ENCODE measurements at places on chromosomes 5 and 9. TPM values are rescaled to one million over a fixed set of nuclear protein-coding genes. Genes with fewer than 3 reads are reported as not detected.

Gene TPPP
- 44.5 TPM for total RNA-seq

Gene ENTPD2
- 0.69 TPM for total RNA-seq

Gene AGXT2
- not detected for total RNA-seq

Gene SLC6A3
- 22.4 TPM for total RNA-seq

DNA sequence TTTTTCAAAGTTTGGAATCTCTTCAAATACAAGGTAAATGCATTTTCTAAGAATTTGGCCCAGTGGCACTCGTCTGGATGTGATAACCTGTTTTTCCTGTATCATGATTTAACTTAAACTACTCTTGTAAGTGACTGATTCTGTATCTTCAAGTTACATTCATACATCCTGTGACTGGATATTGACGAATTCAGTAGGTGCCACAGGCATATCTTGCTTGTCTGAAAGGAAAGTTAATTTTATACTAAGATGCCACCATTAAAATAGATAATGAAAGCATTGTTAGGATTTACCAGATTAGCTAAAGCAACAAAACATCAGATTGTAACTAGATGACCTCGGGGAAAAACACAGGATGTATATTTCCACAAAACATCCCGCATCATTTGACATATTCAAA, 175.3 kb upstream of the ZNF608 start:
- no peaks in the 10 kb centered on the region for H3K36me3 ChIP-seq
- peaks cover 12% of the 10 kb centered on the region for H3K4me1 ChIP-seq
- H3K27ac ChIP-seq: no peak overlapping the region
- no peak overlapping the region for H3K4me3 ChIP-seq
- DNase-seq: no peak
- no peaks in the 10 kb centered on the region for H3K27me3 ChIP-seq

- H3K27ac ChIP-seq: no peak overlapping the region
- peaks cover 2% of the 10 kb centered on the region for H3K4me1 ChIP-seq
- peaks cover 4% of the 10 kb centered on the region for H3K27me3 ChIP-seq
- DNase-seq: no peak
Observed at GRCh38 chr9:108188976-108189375, 666.8 kb downstream of the ACTL7B start.

DNA sequence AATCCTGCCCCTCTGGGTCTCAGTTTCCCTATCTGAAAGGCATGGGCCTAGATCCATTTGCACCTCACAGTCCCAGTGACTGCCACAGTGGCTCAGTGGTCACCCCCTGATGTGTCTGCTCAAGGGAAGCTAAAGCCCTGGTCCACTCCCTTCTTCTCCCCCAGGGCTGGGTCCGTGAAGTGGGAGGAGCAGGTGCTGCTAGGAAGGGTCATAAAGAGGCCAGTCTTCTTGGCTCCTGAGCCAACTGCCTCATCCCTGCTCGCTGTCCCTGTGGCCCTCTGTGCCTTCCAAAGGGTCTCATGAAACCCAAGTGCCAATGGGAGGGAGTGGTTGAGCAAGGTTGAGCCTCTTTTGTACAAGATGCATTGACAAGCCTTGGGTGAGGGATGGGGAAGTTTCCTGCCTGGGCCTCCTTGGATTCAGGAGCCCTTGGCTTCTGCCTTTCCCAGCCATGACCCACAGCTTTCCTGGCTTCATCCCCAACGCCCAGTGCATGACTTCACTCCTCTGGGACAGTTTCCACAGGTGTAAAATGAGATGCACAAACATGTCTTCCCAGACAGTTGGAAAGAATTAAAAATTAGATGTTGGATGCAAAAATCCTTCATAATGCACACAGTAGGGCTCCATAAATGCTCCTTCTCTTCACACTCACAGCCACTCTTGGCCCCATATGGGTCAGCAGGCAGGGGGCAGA, 1.6 kb upstream of the SLC6A7 start:
- peaks cover 4% of the 10 kb centered on the region for H3K36me3 ChIP-seq
- H3K4me3 ChIP-seq: no peak overlapping the region
- peaks cover 5% of the 10 kb centered on the region for H3K4me1 ChIP-seq
- H3K27ac ChIP-seq: no peak overlapping the region
- H3K27me3 ChIP-seq: peaks cover 16% of the 10 kb centered on the region

DNA sequence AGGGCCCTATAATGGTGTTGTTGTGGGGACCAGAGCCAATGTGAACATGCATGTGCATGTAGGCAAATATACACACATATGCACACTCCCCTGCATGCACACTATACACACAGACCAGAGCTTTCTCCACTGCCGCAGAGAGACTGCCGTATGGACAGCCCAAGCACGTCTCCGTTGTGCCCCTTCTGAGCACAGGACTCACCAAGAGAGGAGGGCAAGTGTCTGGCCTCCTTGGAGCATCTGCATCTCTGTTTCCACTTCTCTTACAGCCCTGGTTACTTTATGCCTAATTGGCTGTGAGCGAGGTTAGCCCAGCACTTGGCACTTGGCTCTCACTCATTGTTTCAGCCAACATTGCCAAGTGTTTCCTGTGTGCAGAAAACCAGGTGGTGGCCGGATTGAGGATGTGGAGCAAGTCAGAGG, 30.4 kb downstream of the CSF2 start:
- no peak overlapping the region for H3K27ac ChIP-seq
- no peak overlapping the region for H3K4me3 ChIP-seq
- H3K36me3 ChIP-seq: no peaks in the 10 kb centered on the region
- DNase-seq: no peak

DNA sequence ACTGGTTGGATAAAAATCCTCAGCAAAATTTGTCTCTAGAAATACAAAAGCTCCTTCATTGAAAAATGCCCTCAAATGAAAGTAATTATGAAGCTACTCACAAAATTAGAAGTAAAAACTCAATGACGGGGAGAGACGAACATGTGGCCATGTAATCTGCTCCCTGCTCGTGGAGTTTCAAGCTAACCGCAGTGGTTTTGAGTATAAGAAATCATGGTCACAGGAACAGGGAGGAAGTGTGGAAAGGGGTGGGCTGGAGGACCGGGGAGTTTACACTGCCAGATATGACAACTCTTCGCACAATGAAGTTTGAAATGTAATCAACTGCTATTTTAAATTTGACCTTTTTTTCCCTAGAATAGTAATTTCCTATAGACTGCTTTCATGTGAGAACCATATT, 765.4 kb upstream of the DMAC1 start:
- no peak overlapping the region for H3K4me3 ChIP-seq
- H3K4me1 ChIP-seq: peaks cover 3% of the 10 kb centered on the region
- peaks cover 2% of the 10 kb centered on the region for H3K27me3 ChIP-seq
- DNase-seq: no peak
- no peaks in the 10 kb centered on the region for H3K36me3 ChIP-seq
- H3K27ac ChIP-seq: no peak overlapping the region

- no peak for DNase-seq
- no peak overlapping the region for H3K4me3 ChIP-seq
- H3K27me3 ChIP-seq: no peaks in the 10 kb centered on the region
Observed at GRCh38 chr5:83877911-83878706, 157.5 kb upstream of the HAPLN1 start.

DNA sequence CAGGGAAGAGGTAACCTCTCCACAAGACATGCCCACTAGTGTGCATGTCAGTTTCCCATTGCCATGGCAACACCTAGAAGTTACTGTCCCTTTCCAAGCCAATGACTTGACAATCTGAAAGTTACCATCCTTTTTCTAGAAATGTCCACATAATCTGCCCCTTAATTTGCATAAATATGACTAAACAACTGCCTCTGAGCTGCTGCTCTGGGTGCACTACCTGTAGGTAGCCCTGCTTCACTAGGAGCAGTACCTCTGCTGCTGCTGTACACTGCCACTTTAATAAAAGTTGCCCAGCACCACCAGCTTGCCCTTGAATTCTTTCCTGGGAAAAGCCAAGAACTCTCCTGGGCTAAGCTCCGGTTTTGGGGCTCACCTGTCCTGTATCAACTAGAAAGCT, 392.4 kb downstream of the NTRK2 start:
- H3K27me3 ChIP-seq: peaks cover 2% of the 10 kb centered on the region
- no peaks in the 10 kb centered on the region for H3K4me1 ChIP-seq
- H3K36me3 ChIP-seq: no peaks in the 10 kb centered on the region
- H3K27ac ChIP-seq: no peak overlapping the region

DNA sequence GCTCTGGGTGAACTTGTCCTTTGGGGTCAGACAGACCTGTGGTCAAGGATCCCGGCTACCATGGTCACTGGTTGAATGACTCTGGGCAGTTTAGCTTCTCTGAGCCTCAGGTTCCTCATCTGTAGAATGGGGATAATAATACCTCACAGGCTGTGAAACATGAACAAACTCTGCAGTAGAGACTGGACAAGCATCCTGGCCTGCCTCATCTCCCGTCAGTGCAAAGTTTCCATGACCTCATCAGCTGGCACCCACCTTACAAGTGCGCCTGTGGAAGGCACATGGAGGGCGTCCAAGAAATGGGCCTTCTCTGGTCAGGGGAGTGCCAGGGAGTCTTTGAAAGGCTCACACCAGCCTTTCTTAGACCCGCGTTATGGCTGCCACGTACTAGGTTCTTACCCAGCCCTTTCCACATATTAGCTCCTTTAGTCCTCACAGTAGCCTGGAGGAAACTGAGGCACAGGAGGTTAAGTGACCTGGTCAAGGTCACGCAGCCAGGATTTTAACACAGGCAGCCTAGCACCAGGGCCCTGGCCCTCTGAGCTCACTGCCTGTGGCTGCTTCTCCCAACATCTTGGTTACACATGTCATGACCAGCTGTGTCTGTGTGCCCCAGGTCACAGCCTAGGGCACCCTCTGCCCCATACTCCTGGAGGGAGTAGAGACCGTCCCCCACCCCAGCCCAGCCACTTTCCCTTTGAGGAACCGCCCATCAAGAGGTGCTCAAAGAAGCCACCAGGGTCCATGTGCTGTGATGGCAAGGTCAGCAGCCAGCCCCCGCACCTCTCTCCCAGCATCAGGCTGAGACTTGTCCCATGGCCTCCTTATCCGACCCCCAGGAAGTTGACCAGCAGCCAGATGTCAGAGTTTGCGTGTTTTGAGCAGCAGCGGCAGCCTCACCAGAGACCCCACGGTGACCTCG, 39.4 kb upstream of the RPL26L1 start:
- DNase-seq: no peak
- H3K36me3 ChIP-seq: no peaks in the 10 kb centered on the region
- H3K4me3 ChIP-seq: no peak overlapping the region
- peaks cover 6% of the 10 kb centered on the region for H3K4me1 ChIP-seq

GRCh38 chr9:134593286-134594077, 48.1 kb upstream of the COL5A1 start:
- no peaks in the 10 kb centered on the region for H3K27me3 ChIP-seq
- no peak overlapping the region for H3K27ac ChIP-seq
- H3K4me1 ChIP-seq: no peaks in the 10 kb centered on the region

GRCh38 chr5:42595597-42595996, 161.0 kb upstream of the CCDC152 start:
- no peaks in the 10 kb centered on the region for H3K36me3 ChIP-seq
- H3K4me1 ChIP-seq: peaks cover 5% of the 10 kb centered on the region
- DNase-seq: no peak

DNA sequence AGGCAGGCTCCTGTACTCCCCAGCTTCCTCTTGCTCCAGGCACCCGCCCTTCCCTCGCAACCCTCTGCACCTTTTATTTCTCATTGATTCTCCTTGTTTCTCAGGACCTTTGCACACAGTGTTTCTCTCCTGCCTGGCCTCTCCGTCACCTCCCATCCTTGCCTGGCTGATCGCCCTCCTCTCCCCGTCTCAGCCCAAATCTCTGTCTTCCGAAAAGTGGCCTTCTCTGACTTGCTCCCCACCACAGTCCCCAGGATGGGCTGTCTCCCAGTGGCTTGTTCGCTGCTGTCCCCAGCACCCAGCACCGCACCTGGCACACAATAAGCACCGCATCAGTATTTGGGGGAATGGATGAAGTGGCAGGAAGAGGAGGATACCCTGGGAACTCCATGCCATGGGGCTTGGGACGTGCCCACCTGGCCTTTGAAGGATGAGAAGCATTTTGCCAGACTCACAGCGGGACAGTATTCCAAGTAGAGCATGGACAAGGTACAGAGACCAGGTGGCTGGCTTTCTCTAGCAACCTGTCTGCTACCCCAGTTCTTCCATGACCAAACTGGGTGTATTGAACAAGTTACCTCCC, 62.5 kb downstream of the LMX1B start:
- H3K4me1 ChIP-seq: peaks cover 23% of the 10 kb centered on the region
- H3K27ac ChIP-seq: no peak overlapping the region
- H3K36me3 ChIP-seq: no peaks in the 10 kb centered on the region
- peaks cover 42% of the 10 kb centered on the region for H3K27me3 ChIP-seq

DNA sequence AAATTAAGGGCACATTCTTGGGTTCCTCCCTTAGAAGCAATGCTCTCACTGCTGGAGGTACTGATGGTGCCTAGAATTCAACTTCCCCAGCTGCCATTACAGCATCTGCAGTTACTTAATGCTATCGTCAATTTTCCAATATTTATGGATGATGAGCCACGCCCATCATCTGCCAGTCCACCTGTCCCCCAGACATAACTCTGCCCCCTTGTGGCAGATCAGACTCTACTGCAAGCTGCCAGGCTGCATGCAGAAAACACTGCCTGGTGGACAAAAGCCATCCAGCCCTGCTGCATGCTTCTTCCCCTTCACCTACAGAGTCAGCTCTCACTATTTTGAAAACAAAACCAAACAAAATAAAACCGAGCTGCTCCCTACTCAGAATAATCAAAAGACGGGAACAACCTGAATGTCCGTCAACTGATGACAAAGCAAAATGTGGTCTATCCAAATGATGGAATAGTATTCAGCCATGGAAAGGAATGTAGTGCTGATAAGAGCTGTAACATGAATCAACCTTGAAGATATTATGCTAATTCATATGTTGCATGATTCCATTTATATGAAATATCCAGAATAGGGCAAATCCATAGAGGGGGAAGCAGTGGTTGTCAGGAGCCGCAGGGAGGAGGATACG, 66.4 kb downstream of the RETREG1 start:
- no peaks in the 10 kb centered on the region for H3K36me3 ChIP-seq
- peaks cover 4% of the 10 kb centered on the region for H3K27me3 ChIP-seq
- no peak overlapping the region for H3K27ac ChIP-seq
- H3K4me3 ChIP-seq: no peak overlapping the region

- H3K4me3 ChIP-seq: no peak overlapping the region
- peak overlapping the region; percentile 15 for H3K27ac ChIP-seq
- no peaks in the 10 kb centered on the region for H3K27me3 ChIP-seq
Observed at GRCh38 chr5:36613241-36613640, 6.8 kb downstream of the SLC1A3 start.

- no peaks in the 10 kb centered on the region for H3K27me3 ChIP-seq
- no peaks in the 10 kb centered on the region for H3K36me3 ChIP-seq
- no peaks in the 10 kb centered on the region for H3K4me1 ChIP-seq
- DNase-seq: no peak
Observed at GRCh38 chr5:143002459-143003327, 232.5 kb downstream of the ARHGAP26 start.

Measured in glutamatergic neuron (in vitro differentiated cells).